ENCODE measurements at places on chromosomes 12 and 14.

DNA sequence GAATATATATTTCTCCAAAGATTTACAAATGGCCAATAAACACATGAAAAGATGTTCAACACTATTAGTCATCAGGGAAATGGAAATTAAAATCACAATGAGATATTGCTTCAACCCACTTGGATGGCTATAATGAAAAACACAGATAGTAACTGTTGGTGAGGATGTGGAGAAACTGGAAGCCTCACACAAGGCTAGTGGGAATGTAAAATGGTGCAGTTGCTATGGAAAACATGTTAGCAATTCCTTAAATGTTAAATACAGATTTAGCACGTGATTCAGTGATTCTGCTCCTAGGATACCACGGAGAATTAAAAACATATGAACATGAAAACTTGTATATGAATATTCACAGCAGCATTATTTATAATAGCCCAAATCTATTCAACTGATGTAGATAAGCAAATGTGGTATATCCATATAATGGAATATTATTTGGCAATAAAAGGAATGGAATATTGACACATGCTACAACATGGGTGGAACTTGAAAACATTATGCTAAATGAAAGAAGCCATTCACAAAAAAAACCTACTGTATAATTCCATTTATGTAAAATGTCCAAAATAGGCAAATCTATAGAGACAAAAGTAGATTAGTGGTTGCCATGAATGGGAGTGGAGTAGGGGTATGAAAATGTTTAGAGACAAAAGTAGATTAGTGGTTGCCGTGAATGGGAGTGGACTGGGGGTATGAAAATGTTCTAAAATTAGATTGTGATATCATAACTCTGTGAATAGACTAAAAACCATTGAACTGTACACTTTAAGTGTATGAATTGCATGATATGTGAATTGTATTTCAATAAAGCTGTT lies 227.1 kb upstream of the DDHD1 start:
- no peak for DNase-seq
- no peaks in the 10 kb centered on the region for H3K27me3 ChIP-seq
- H3K4me1 ChIP-seq = no peaks in the 10 kb centered on the region
- no peak overlapping the region for H3K4me3 ChIP-seq
- no peaks in the 10 kb centered on the region for H3K36me3 ChIP-seq
- no peak overlapping the region for H3K27ac ChIP-seq

DNA sequence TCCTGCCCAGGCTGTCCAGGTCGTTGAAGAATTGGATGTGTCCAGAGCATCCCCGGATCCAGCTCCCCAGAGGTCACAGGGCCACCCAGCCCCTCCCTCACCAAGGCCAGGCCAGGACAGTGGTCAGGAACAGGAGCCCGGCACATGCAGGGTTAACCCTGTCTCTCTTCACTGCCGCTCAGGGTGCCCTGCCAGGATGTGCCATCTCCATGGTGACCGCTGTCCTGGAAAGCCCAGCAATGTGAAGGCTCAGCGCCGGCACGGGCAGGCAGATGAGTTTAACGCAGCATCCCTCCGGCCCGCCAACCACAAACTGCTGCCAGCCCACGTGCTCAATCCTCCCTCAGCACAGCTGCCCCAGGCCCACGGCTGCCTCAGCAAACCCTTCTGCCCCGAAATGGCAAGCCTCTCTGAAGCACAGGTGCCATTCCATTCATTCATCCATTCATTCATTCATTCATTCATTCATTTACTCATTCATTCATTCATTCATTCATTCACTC lies 4.4 kb downstream of the TMEM179 start:
- peaks cover 10% of the 10 kb centered on the region for H3K27me3 ChIP-seq
- H3K36me3 ChIP-seq = no peaks in the 10 kb centered on the region
- no peak for DNase-seq
- H3K4me1 ChIP-seq = peaks cover 6% of the 10 kb centered on the region
- H3K27ac ChIP-seq = no peak overlapping the region

DNA sequence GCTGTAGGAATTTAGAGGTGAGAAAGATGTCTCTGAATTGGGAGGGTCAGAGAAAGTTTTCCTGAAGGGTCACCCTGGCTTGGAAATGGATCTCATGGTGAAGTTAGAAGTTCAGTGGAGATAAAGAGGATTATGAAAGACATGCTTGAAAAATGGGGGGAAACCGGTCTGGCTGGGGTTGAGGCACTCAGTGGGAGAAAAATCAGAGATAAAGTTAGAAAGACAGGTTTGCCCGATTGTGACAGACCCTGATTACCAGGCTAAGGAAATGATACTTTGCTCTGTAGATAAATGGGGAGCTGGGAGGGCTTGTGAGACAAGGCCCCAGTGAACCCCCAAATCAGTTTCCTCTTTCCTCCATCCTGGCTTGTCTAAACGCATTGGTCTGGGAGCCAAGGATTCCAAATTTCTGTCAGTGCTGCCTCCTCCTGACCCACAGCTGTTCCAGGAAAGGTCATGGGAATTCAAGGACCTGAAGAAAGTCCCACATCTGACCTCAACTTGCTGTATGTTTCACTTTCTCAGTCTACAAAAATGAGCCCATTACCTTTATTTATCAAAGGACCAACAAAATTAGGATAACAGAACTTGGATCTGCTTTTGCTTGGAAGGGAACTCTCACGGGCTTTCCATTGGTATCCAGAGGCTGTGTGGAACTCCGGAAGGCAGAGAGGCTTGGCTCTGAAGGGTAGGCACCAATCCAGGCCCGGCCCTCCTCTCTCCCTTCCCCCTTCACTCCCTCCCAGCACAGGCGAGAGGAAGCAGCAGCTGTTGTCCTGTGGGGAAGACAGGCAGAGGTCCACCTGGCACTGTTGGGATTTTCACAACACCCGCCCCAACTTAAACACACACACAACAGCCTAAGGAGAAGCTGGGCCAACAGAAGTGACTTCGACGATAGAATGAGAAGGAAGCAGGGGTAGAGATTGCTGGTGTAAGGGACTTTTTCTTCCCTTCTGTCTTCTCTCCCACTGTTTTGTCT lies 3.4 kb upstream of the RNASE7 start:
- no peaks in the 10 kb centered on the region for H3K27me3 ChIP-seq
- no peak for DNase-seq
- H3K4me1 ChIP-seq = peaks cover 27% of the 10 kb centered on the region
- peak overlapping the region; percentile 53 for H3K27ac ChIP-seq
- no peaks in the 10 kb centered on the region for H3K36me3 ChIP-seq

- no peaks in the 10 kb centered on the region for H3K27me3 ChIP-seq
- H3K4me3 ChIP-seq = no peak overlapping the region
- H3K27ac ChIP-seq = no peak overlapping the region
- no peaks in the 10 kb centered on the region for H3K36me3 ChIP-seq
- no peak for DNase-seq
Measured at GRCh38 chr14:21902561-21903181, 229.1 kb upstream of the OR4E1 start.

GRCh38 chr14:78509516-78509915 lies 339.3 kb downstream of the NRXN3 start:
- H3K36me3 ChIP-seq = no peaks in the 10 kb centered on the region
- H3K27ac ChIP-seq = no peak overlapping the region
- no peak overlapping the region for H3K4me3 ChIP-seq
- no peaks in the 10 kb centered on the region for H3K4me1 ChIP-seq

DNA sequence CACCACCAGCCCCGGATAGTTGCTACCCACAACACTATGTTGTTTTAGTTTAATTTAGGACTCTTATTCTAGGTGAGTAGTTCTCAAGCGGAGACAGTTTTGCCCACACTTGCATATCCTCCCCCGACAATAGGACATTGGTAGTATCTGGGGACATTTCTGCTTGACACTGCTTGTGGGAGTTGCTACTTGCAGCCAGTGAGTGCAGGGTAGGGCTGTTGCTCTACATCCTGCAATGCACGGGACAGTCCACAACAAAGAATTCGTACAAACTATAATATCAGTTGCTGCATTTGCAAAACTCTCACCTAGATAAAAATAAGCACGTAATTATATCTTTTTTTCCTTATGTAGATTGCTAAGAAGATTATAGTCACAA lies 111.8 kb upstream of the DNM1L start:
- DNase-seq = no peak
- no peaks in the 10 kb centered on the region for H3K27me3 ChIP-seq
- no peak overlapping the region for H3K4me3 ChIP-seq
- no peaks in the 10 kb centered on the region for H3K36me3 ChIP-seq
- H3K27ac ChIP-seq = peak overlapping the region; percentile 35

GRCh38 chr12:99454539-99455172 lies 192.9 kb upstream of the GARIN6 start:
- H3K4me1 ChIP-seq = no peaks in the 10 kb centered on the region
- no peak overlapping the region for H3K27ac ChIP-seq
- no peak for DNase-seq
- H3K27me3 ChIP-seq = no peaks in the 10 kb centered on the region
- no peak overlapping the region for H3K4me3 ChIP-seq

DNA sequence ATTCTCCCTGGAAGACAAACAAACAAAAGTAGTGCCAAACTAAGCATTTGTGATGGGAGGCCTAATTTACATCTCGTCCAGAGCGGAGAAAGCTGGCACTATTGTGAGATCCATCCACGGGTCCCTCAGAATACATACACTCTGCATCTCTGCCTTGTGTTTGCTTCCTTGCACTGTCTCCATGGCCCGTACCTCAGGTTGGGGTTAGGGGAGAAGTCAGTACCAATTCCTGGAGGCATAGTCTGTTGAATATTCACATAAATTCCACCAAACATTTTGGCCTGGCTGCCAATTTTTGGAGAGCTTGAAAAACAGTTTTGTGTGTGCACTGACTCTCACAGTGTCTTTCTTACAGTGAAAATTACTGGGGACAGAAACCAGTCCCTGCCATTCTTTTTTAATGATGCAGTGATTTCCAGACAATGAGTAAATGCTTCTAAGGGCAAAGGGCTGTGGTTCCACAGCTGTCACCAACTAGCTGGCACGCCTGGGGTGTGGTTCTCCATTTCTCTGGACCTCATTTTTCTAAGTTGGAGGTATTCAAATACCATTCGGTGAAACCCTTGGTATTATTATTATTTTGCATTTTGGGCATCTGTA lies 119.7 kb upstream of the HIF1A start:
- no peak overlapping the region for H3K4me3 ChIP-seq
- no peak for DNase-seq

DNA sequence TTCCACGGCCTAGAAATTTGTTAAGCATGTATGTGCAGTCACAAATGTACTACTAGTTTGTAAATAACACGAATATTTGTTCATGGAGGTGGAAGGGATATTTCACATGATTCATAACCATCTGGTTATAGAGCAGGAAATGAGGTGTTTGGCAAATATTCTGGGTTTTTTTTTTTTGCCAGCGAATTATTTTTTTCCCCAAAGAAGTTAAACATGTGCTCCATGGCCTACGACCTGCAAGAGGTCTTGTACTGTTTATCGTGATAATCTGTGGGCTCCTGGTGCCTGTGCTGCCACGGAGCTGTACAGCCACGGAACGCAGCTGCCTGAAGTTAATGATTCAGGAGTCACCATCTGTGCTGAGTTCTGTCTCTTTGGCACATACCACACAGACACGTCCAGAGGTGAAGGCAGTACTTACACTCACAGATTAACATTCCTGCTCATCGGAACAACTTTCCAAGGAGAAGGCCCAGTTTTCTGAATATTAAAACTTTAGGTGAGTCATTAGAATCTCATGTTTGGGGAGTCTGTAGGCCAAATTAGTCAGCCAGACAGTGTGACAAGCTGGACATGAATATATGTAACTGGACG lies 156.3 kb downstream of the TMX1 start:
- H3K27ac ChIP-seq = peak overlapping the region; percentile 88
- H3K4me1 ChIP-seq = peaks cover 83% of the 10 kb centered on the region
- H3K4me3 ChIP-seq = no peak overlapping the region
- no peaks in the 10 kb centered on the region for H3K27me3 ChIP-seq
- no peak for DNase-seq

GRCh38 chr12:124727264-124727800 lies 136.3 kb downstream of the SCARB1 start:
- no peak overlapping the region for H3K4me3 ChIP-seq
- DNase-seq = peak; percentile 30
- no peaks in the 10 kb centered on the region for H3K27me3 ChIP-seq

GRCh38 chr14:21093769-21094681 lies 4.4 kb downstream of the ZNF219 start:
- H3K4me3 ChIP-seq = no peak overlapping the region
- peaks cover 25% of the 10 kb centered on the region for H3K36me3 ChIP-seq
- H3K27me3 ChIP-seq = no peaks in the 10 kb centered on the region
- H3K27ac ChIP-seq = no peak overlapping the region
- DNase-seq = no peak
